NCI-H187 (cell line): ENCODE measurements at places on chromosomes 6 and 20.

DNA sequence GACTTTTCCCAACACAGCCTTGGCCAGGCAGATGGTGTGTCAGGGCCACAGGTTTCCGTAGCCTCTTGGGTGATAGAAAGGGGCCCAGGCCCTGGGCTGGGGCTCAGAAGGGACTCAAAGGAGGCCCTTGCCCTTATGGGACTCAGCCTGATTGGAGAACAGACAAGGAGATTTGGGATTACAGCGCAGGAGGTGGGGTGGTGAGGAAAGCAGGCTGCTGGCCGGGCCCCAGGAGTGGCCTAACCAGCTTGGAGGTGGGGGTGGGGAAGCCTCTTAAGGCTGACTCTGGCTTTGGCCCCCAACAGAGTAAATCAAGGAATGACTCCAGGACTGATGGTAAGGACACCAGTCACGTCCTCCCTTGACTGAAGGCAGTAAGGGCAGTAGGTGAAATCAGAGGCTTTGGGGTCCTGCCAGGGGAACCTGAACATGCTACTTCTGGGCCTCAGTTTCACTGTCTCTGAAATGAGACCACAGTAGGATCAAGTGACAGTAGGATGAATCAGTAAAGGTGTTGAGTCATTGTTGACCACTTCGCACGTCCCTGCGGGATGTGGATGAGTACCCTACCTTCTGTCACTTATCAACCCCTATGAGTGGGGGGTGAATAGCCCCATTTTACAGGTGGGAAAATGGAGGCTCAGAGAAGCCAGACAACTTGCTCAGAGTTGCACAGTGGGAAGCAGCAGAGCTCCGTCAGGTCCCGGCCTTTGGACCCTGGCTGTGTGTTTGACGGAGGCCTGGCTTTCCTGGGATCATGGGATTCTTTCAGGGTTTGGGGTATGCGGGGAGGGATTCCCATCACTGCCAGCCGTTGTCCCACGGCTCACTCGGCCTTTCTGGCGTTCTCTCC, 4.5 kb downstream of the SNAI1 start:
- no peak for DNase-seq

DNA sequence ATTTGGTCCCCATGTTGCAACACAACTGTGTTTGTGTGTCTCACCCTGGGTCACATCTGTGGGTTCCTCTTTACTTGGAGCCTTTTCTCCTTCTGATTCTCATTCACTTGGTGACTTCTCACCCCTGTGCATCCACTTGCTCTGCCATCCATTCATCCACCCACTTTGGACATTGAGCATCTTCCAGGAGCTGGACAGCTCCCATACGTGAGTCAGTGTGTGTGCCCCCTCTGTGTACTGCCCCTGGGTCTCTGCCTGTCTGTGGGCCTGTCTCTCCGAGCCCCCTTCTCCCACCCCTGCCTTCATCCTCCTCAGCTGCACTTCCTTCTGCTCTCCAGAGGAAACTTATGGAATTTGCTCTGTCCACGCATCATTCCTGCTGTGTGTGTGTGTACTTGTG, 67.8 kb upstream of the NNAT start:
- DNase-seq, result no peak

GRCh38 chr6:31870385-31870921, 7.8 kb upstream of the NEU1 start:
- no peak for DNase-seq

- no peak for DNase-seq
Observed at GRCh38 chr6:107917451-107918375, 40.3 kb downstream of the SEC63 start.

- DNase-seq, result peak; percentile 84
Observed at GRCh38 chr20:52493171-52493721, 301.7 kb upstream of the ZFP64 start.

DNA sequence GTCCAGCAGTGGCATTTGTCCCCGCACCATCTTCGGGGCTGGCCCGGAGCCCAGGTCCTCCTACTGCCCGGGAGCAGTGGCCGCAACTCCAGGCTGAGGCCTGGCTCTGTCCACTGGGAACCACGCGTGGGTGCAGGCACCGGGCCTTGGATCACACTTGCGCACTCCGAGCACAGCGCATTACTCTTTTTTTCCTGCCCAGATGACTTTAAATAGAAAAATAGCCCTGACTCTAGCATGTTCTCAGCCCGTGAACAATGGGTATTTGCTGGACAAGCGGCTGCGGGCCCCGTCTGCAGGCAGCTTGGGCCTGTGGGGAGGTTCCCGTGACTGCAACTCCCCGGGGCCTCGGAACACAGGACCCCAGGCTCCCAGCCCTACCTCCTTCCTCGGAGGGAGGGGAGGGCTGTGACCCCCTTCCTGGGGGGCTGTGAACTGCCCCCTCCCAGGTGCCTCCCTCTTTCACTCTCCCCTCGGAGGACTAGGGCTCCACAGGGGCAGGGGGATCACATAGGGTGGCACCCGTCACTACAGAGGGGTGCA, 162.2 kb downstream of the TBXT start:
- no peak for DNase-seq

GRCh38 chr20:10522328-10522727, 87.2 kb downstream of the SLX4IP start:
- no peak for DNase-seq

DNA sequence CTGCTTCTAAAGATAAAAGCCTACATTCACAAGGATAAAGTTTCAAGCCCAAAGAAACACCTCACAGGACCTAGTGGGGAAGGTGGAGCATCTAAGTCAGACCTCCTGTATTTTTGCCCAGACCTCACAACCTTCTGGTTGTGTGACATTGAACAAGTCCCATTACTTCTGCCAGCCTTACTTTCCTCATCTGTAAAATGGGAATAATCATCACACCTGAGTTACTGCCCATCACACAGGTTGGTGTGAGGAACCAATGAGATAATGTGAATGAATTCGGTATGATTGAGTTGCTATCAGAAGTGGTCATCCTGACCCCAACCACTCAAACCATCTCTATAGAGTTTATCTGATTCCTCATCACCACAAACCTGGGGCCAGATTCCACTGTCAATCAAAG, 11.1 kb upstream of the SLC22A23 start:
- no peak for DNase-seq

GRCh38 chr6:147507162-147508041, 1.1 kb upstream of the SAMD5 start:
- peak; percentile 12 for DNase-seq

DNA sequence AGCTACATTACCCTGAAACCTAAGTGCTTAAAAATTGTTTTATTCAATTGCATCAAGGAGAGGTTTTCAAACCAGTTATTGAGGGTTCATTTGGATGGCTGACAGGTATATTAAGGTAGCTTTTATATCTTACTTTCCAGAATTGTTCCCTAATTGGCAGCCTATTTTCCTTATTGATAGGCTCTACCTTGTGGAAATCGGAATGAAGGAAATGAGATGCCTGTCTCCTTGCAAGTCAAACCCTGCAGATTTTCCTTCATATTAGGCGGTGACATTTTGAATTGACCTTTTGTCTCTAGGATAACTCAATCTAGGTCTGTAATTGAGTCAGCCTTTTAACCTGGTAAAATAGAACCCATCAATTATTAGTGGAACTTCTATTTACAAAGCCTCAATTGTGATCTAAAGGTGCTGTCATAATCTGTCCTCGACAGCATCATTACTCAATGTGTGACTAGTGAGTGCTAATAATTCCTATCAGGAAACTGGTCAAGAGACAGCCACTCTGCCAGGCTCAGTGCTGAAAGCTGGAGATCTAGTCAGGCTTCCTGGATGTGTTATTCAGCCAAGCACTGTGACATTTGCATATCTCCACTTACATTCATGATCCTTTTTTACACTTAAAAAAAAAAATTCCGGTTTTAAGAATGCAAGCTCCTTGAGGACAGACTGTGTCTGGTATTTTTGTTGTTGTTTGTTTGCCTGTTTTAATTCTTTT, 20.1 kb downstream of the OPRM1 start:
- no peak for DNase-seq

DNA sequence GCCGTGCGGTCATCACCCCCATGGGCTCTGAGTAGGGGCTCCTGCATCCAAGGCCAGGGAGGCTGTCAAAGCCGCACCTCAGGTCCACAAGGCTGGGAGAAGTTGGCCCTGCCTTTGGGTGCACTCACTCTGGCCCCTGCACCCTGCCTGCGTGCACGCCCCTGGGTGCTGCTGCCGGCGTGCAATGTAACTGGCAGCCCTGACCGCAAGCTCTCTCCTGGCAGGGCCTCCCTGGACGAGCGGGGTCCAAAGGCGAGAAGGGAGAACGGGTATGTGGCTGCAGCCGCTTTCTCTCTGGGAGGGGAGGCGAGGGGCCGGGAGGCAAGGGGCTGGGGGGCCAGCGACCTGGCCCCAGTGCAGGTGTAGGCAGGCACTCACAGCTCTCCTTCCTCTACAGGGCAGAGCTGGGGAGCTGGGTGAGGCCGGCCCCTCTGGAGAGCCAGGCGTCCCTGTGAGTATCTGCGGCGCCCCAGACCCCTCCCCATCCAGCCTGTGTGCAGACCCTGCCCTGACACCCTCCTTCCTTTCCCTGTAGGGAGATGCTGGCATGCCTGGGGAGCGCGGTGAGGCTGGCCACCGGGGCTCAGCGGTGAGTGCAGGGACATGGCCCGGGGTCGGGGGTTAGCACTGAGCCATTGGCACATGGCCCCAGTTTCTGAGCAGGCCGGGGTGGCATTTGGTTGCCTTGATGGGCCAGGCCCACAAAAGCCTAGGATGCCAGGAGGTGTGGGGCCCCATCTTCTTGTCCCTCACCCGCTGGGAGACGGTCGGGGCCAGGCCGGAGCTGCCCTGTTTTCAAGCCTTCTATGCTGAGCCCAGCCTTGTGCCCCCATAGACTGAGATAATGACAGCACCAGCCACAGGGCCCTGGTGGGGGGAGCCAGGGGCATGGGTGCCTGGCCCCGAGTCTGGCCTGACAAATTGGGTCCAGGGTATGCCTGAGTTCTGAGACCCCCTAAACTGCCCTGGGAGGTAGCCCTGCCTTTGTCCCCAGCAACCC, 12.7 kb downstream of the COL9A3 start:
- no peak for DNase-seq

GRCh38 chr6:79833964-79834284, 113.4 kb downstream of the ELOVL4 start:
- no peak for DNase-seq
